ENCODE measurements at places on chromosomes 5 and 9.

DNA sequence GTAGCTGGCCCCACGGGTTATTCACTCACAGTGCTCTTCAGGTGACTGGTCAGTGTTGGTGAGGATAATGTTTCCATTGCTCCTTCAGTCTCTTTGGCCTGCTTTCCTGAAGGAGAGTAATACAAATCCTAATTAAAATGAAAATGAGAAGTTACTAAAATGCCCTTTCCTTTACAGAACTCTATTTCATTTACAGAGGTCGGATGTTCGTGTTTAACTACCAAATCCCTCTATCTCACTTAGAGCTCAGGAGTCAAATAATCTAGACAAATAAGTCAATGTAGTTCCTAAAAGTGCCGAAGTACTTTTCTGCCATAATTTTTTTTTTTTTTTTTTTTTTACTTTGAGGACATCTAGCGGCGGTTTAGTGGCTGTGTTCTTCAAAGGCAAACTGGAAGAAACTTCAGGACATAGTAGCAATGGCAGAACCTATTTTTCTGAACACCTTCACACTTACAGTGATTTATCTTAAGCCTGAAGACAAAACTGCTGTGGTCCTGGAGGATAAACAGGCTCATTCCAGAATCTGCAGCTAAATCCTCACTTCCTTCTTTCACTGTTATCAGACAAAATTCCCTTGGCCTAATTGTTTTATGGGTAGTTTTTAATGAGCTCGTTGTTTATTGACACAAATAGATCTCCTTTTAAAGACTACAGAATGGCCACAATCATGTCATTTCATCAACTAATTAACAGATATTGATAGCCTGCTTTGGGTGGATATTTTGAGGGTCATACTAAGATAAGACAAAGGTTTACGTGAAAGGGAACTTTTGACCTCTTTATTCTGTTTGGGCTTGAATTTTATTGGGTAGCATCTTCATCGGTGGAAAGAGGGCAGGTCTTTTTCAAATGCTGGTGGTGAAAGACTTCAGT lies 207.6 kb upstream of the DMRTA1 start:
- peak; percentile 65 for DNase-seq

GRCh38 chr9:95091601-95092261 lies 225.8 kb downstream of the FANCC start:
- peak; percentile 45 for DNase-seq

DNA sequence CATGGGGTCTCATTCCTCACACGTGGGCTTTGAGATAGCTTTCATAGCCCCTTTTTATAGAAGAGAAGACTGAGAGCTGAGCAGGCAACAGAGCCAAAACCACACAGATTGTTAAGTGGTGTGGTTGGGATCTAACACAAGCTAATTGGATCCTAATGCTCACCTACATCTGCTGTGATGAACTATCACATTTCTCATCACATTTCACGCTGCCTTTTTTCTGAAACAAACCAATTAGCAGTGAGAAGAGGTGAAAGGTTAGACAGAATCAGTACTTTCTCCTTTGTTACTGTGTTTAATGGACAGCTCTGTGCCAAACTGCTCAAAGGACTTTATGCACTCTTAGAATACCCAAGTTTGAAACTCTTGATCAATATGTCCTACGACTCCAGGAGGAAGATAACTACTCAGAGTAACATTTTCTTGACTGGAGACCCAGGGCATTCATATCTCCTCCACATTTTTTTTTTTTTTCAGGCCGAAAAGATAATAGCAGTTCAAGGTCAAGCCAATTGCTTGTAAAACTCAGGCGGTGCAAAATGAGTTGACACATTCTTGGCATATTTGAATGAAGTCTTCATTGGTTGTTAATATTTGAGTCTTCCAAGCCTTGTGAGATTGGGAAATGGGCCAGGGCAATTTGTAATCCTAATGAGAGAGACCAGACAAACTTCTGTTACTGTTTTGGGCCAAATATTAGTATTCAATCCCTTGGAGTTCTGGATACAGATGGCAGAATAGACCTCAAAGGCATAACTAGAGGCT lies 138.4 kb downstream of the KCTD16 start:
- DNase-seq, result peak; percentile 3

GRCh38 chr9:135591506-135592330 lies 30.2 kb downstream of the PAEP start:
- no peak for DNase-seq

- DNase-seq, result peak; percentile 14
These were observed 171.6 kb downstream of the FAM174A start for GRCh38 chr5:100706776-100707175.

DNA sequence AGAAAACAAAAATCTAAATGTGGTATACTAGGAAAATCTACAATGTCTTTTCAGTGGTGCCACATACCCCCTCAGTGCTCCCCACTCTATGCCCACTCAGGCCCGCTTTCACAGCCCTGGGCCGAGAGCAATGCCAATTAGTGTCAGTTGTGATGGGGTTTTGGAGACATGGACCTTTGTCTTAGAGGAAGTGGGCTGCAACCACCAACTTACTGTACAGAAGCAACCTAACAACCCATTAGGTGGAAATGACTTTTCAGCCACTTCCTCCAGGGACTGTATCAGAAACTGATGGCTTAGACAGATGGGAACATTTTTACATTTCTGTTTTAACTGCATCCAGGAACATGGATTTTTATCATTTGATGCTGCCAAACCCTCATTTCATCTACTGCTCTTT lies 268.0 kb downstream of the BNC2 start:
- DNase-seq, result no peak
